Natural killer cell treated with Interleukin-12 subunit alpha and Interleukin-12 subunit beta and Interleukin-15 and Interleukin-18, amount 100 ng/mL, for 72 hours (primary cell): ENCODE measurements at places on chromosomes 1 and 21.

DNA sequence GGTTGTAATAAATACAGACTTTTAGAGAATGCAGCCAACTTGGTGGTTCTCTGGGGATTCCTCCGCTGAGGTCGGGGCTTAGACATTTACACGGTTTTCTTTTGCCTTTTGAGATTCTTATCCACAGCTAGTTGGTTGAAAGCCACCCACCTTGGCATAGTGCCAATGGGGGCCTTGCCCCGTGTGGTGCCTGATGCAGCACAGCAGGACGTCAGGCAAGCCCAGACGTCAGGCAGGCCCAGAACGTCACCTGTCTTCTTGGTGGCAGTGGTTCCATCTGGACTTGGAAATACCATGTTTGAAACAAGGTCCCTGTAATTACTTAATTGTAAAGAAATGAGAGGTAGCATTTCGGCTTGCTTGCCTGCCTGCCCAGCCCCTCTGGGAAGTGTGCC lies 78.5 kb downstream of the GALNT2 start:
- no peak for DNase-seq

DNA sequence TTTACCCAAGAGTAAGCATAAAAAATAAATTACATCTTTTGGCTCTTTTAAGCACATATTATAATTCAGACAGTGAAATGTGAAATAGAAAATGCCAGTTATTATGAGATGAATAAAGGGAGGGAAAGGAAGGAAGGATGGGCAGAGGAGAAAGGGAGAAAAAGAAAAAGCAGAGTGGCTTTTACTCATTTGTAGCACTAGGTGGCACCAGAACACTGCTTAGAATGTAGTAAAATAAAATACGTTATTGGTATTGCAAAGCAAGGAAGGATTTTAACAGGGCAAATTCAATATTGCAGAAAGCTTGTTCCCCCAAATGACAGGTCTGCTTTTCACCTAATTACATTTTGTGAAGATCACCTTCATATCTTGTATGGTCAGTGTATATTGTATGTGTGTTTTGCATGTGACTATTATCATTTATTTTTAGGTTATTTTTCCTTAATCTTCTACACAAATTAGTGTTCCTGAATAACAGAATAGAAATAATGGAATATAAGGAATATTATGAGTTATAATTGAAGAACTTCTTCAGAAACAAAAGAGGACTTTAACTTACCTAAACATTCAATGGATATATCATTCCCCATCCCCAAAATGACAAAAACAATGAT lies 9.1 kb upstream of the PCNX2 start:
- DNase-seq = no peak

DNA sequence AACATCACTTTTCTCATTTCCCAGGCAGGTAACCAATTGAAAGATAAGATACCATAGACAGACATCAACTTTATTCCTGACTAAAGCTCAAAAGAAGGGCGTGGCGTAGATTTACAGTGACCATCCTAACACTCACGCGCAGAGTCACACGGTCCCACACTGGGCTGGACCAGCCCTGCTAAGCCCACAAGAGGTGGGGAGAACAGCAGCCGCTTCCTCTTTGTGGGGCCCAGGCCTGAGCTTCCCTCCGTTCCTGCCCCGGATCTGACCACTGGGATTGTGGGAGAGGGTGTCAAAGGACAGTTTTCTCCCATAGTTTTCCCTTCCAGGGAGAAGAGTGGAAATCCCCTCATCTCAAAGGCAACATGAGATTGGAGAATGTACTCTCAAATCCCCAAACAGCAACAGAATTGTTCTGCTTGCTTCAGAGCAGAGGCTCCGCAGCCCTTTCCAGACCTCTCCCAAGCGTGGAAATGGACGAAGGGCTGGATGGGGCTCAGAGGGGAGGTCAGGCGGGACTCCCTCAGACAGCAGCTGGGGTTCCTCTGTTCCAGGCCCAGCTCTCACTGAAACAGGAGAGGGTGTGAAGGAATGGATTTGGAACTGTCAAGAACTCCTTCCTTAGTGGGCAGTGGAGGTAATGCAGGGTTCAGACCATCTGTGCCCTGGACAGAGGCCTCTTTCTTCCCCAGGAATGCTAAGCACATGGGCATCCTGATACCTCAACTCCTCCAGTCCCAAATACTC lies 33.7 kb downstream of the L1TD1 start:
- DNase-seq = no peak

DNA sequence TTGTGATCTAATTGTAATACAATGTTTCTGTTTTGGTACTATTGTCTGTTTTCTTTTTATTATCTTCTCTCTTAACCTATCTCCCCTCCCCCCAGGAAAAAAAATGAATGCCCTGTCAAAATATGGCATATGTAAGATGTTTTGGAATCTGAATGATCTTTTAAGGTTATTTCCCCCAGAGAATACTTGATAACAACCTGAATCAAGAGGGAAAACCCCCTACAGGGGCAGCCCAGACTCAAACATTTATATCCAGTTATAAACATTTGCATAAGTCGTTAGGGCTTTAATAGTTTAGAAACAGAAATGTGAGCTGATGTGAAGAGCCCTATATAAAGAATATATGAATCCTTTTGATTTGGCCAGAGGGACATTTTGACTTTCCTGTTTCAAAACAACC lies 169.5 kb downstream of the VAV3 start:
- DNase-seq = no peak

GRCh38 chr1:172753964-172754363 lies 95.1 kb downstream of the FASLG start:
- no peak for DNase-seq

DNA sequence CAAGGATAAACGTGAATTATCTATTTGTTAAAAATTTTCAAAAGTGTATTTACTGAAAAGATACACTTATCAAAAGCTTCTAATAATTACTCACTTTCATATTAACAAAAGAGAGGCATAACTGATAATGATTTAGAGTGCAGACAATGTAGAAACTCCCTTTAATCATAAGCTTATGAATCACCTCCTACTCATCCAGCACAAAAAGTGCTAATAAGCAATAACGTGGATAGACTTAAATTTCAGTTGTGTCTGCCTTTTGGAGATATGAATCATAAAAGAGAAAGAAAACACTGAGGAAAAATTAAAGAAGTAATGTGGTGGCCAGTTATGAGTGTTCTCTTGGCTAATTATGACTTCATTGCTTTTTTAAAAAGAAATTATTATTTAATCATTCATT lies 827.6 kb upstream of the B3GALT2 start:
- no peak for DNase-seq

DNA sequence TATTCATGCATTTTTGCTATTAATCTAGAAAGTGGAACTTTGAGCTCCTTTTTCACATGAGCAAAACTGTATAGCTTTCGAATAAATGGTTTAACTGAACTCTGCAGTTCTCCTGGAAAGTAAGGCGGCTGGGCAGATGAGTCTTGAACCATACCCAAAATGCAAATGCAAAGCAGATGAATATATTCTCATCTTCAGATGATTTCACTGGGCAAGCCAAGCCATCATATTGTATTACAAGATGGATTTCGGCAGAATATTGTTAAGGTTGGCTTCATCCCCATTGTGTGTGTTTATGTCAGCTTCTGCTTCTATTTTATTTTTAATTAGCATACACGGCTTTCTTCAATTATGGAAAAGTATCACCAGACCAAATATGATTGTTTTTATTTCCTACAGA lies 209.6 kb downstream of the GREM2 start:
- DNase-seq = no peak

DNA sequence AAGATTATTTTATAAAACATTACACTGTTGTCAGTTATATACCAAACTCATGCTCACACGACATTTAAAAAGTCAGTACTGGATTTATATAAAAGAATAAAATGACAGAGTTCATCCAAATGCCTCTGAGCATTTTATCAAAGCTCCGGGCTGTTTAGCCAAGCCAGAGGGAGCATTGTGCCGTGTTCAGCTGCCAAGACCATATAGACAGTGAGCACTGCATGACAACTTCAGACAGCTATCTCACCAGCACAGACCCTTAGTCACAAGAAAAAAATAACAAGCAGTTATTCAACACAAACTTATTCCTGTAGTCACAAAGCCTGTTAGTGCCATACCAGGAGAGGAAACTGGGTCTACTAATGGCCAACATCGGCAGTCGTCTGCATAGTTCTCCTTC lies 88.0 kb upstream of the PBX1 start:
- no peak for DNase-seq

- no peak for DNase-seq
Measured at GRCh38 chr1:64601207-64601606, 131.3 kb downstream of the CACHD1 start.

DNA sequence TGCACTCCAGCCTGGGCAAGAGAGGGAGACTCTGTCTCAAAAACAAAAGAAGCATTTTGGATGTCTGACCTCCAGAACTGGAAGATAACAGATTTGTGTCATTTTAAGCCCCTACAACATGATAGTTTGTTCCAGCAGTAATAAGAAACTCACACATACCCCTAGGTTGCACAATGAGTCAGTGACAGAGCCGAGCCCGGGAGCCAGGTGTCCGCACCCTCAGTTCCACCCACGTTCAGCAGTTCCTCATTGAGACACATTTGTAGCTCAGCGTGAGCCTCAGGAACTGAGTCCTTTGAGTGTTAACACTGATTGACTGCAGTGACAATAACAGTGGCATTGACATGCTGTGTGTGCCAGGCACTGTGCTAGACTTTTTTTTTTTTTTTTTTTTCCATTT lies 19.8 kb downstream of the LRRC38 start:
- no peak for DNase-seq

- DNase-seq = no peak
Measured at GRCh38 chr1:239456788-239457187, 70.4 kb downstream of the CHRM3 start.

- no peak for DNase-seq
Measured at GRCh38 chr1:163914785-163915413, 593.1 kb downstream of the NUF2 start.

DNA sequence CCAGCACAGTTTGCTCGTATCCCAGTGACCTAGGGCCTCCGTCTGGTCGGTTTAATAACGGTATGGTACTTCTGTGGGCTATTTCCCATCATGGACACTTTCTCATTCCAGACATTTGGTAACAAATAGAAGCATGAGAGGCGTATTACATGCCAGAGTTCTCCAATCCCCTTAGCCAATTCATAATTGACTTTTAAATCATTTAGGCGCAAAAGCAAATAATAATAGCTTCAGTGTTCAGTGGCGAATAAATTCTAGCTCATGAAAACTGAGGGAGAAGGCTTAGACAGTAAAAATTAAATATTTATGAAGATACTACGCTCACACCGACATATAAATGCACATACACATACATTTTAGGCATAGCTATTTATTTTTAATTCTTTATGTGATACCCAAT lies 50.6 kb downstream of the CD247 start:
- no peak for DNase-seq

DNA sequence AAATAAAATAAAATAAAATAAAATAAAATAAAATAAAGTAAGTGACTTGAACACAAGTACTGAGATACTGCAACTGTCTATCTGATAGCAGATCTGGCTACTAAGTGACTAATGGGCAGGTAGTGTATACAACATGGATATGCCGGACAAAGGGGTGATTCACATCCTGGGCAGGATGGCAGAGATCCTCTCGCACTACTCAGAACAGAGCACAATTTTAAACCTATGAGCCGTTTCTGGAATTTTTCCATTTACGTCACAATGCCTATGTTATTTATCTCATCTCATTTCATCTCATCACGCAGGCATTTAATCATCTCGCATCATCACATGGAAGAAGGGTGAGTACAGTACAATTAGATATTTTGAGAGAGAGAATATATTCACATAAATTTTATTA lies 233.3 kb upstream of the COA6 start:
- DNase-seq = no peak

- no peak for DNase-seq
Measured at GRCh38 chr1:69126796-69127195, 440.9 kb upstream of the LRRC7 start.

GRCh38 chr21:35565204-35565611 lies 495.1 kb downstream of the SETD4 start:
- no peak for DNase-seq

- DNase-seq = no peak
Measured at GRCh38 chr21:42276076-42276475, 39.1 kb downstream of the TFF3 start.

GRCh38 chr1:62373221-62373620 lies 54.0 kb upstream of the KANK4 start:
- DNase-seq = no peak

DNA sequence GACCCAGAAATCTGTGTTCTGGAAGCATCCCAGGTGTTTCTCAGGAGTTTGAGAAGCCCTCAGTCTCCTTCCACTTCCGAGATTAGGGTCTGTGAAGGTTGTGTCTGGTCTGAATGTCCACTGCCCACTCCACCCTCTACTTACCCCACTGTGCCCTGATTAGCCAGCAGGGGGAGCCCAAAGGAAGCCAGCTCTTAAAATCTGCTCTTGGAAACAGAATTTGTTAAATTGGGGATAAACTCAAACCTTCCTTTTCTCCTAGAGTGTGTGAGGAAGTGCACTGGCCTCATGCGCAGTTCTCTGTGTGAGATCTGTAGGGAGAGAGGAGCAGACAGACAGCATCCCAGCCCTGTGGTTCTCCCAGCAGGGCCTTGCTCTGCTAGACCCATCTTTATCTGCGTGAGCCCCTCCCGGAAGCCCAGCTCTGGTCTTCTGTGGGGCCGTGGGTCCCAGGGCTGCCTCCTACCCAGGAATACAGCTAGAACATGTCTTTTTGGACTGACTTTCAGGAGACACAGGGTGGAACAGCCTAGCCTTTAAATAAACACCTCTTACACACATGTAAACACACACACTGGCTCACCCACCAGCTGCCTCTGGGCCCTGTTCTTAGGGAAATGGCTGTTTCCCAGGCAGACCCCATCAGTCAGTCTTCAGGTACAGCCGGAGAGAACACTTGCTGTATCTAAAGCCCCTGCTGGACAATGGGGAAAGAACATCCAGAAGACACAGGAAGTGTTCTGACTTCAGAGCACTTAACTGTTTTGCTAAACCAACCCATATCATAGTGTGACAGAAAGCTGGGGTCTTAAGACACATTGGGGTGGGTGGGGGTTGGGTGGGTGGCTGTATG lies 52.2 kb downstream of the SMYD2 start:
- DNase-seq = no peak

GRCh38 chr21:25176637-25177412 lies 430.5 kb downstream of the MRPL39 start:
- DNase-seq = no peak

GRCh38 chr1:153977250-153978240 lies at the start of gene JTB:
Gene JTB (minus strand): TSS chr1:153977674. CDS start chr1:153977252, 422 bp downstream.
- peak; percentile 84 for DNase-seq

DNA sequence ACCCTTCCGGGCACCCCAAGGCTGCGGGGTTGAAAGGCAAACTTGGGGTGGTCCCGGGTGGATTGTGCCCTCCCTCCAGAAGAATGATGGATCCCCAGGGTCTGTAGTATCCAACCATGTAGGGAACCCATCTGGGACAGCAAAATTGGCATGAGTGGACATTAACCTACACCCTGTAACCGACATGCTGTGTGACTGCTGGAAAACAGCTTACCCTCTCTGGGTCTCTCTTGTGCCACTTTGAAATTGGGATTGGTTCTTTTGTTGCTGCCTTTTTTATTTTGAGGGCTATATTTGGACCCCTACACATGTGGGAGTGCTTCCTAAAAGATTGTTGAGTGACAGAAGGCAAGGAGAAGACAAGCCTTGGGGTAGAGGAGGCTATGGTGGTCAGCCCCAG lies 19.5 kb downstream of the PADI1 start:
- no peak for DNase-seq

- DNase-seq = peak; percentile 6
Measured at GRCh38 chr21:45379901-45380330, 25.0 kb upstream of the COL18A1 start.

- DNase-seq = peak; percentile 42
Measured at GRCh38 chr1:7579016-7579415, 192.1 kb upstream of the VAMP3 start.
